ENCODE measurements at places on chromosomes 3 and 15.

GRCh38 chr15:90049030-90049429 lies 47.9 kb downstream of the ZNF710 start:
- DNase-seq, result no peak

GRCh38 chr3:10322352-10322710 lies 1.4 kb upstream of the SEC13 start:
- no peak for DNase-seq

DNA sequence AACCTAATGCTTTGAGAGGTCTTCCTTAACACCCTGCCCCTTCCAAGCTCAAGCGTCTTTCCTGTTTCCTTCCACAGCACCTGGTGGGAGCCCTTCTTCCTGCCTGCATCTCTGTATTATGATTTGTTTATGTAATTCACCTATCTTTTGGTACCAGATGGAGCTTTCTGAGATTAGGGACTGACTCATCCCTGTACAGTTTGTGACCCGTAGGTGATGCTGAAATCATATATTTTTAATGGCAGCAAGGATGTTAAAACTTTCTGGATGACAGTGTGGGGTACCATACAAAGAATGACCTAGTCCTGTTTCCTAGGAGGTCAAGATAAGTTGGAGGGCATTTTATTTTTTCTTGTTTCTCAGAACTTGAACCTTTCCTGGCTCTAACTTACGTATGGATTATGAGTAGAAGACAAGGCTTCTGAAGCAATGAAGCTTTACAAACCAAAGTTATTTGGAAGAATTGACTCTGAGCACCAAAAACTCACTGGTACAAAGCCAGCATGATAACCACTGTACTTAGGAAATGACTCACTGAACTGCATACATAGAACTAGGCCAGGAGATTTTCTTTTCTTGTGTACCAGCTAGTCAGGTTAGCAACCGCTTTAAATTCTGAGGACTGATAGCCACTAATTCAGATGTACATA lies 46.6 kb downstream of the HHLA2 start:
- DNase-seq, result no peak

- no peak for DNase-seq
Observed at GRCh38 chr3:101858464-101859030, 9.2 kb downstream of the NFKBIZ start.

- no peak for DNase-seq
Observed at GRCh38 chr3:168738527-168739325, 643.0 kb upstream of the GOLIM4 start.

DNA sequence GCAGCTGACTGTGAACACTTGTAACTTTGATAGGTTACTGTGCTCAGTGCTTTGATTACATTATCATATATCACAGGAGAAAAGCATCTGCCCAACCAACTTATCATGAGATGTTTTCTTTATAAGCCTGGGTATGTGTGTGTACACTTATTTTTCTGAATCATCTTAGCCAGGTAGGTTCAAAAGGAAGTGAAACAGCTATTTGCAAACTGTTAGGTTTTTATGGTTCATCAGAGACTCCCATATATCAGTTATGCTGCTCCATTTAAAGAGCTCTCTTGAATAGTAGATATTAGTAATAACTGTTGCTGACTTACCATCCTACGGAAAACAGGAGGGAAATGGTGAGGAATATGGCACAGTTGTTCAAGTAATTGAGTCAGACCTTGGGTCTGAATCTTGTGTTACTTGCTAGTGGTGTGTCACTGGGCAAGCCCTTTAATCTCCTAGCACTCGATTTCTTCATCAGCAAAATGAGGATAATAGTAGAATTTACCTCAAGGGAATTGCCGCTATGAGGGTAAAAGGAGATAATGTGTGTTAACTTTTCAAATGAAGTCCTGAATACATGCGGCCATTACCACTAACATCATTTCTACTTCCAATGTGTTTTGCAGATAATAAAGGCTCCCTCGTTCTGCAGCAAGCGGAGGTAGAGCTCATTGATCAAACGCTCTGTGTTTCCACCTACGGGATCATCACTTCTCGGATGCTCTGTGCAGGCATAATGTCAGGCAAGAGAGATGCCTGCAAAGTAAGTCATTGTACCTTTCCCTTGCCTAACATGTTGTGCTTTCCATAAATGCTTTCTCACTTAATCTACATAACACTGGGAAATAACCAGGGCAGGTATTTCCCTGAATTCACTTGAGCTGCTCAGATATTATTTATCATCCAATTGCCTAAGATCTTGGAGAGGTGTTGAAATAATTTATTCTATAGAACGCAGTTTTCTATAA lies 7.8 kb upstream of the C3orf52 start:
- DNase-seq, result no peak

- DNase-seq, result no peak
Observed at GRCh38 chr3:112730210-112730609, 89.3 kb upstream of the CCDC80 start.

DNA sequence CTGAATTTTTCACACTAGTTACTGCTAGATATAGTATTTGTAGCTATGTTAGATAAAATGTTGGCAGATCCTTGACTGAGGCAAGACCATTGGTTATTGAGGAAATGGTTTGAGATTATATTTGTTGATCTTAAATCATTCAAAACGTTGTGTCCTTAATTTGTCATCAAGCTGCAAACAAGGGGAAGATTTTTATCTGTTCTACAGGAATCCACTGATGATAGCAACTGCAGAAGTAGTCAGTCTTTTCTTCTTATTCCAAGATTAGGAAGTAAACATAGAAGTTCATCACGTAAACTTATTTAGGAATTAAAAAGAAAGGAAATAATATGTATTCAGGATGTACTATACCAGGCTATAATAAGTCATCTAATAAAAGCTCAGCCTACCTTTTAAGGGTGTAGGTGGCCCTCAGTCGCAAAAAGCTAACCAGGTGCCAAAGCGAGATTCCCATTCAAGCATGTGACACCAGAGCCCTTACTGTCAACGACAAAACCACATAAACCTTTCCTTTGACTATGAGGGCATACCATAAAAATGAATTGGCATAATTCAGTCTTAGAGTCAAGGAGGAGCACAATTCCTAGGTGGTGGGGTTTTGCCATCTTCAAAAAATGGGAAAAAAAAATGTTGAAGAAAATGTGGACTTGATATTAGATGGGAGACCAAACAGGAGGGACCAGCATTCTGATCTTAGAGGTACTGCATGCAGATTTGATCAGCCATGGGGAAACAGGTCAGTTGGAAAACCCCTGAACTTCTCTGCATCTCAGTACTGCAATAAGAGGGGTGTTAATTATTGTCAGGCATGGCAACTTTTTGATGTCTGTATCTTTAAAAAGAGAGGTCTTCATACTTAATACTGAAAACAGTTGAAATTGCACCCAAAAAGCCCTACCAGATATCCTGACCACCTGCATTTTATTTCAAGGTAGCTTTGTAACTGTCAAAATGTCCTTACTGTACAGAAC lies 212.5 kb upstream of the UBE2E1 start:
- no peak for DNase-seq

DNA sequence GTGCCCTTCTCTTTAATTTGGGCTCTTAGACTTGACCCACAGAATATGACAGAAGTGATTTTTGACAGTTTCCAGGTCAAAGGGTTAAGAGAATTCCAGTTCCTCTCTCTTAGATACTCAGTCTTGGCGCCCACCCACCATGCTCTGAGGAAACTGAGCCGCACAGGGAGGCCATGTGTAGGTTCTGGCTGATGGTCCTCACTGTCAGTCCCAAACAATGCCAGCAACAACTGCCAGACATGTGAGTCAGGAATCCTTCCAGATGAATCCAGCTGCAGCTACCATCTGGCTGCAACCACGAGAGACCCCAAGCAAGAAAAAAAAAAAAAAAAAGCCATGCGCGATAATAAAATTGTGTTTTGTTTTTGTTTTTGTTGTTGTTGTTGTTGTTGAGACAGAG lies 326.6 kb downstream of the MAGI1 start:
- DNase-seq, result no peak

- no peak for DNase-seq
Observed at GRCh38 chr3:59553076-59553475, 503.3 kb upstream of the CFAP20DC start.

DNA sequence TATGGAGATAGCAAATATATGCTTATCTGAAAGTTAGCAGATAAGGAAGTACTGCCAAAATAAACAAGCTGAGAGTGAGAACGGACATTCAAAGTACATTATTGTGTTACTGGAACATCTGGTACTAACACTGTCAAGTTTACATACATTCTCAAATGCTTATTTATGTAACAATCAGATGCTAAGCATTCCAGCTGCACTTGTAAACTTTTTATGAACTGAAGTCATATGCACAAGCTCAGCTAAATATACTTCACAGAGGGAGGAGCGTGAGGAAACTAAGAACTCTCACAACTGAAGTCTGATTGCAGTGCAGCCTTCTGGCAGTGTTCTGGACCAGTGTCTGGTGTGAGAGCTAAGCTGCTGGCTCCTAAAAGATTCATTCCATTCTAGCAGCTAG lies 223.7 kb upstream of the NANOGP8 start:
- no peak for DNase-seq

- no peak for DNase-seq
Observed at GRCh38 chr3:150762662-150763121, 277 bp downstream of the SIAH2 start.

DNA sequence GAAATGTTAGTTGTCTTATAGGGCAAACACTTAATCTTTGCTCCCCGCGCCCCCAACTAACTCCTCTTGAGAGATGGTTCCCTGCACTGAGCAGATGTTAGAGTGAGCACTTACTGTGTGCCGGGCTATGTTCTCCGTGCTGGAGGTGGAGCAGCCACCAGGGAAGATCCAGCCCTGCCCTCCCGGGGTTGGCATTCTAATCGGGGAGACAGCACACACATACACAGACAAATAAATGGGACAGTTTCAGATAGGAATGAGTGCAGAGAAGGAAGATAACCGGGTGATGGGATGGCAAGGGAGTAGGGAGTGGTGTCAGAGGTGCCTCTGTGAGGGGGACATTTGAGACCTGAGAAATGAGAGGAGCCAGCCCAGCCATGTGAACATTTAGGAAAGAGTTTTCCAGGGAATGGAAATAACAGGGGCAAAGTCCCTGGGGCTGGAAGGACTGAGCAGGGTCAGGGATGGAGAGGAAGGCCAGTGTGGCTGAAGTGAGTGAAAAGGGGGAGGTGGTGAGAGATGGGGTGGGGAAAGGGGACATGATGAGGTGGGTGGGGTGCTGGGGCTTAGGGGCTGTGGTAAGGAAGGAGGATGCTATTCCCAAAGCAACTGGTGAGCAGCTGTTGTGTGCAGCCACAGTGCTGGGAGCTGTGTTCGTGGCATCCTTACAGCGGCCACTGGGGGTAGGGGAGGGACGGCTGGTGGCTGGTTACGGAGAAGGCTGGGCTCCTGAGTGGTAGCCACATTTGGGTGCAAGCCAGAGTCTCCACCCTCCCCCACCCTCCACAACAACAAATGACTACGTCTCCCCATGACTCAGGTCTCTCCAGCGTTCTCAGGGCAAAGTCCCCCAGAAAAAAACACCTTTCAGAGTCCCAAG lies 15.4 kb upstream of the FGD5 start:
- no peak for DNase-seq
